Mucosa of gallbladder (tissue), 1 donor: ENCODE measurements at places on chromosomes 4 and X.

DNA sequence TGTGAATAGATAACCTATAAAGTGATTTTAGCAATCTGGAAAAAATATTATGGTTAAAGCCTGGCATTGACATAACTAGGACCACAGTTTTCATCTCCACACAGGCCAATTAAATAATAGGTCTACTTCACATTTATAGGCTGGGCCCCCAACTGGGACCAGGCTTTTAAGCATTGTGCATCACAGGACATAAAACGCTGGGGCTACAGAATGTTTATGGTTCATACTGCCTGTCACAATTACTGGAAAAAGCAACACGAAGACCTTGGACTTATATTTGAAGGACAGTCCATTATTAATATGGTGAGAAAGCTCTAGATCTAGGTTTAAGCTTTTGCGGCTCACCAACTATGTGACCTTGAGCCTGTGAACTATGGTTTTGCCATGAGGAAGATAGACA lies 94.2 kb downstream of the MFAP3L start:
- DNase-seq, result no peak

- no peak for DNase-seq
Measured at GRCh38 chr4:52110171-52110570, 59.1 kb downstream of the SPATA18 start.

DNA sequence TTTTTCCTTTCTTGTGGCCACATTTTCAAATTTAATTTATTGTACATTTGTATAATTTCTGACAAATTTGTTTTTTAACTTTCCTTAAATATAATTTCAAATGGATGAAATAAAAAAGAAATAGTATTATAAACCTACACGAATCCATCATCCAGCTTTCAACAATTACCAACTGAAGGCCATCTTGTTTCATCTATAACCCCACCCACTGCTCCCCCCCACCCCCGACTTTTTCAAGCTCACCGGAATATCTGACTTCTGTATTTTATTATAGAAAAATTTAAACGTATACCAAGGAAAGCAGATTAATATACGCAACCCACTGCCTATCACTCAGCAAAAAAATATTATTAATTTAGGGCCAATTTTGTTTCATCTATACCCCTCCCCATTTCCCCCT lies 1.1 kb downstream of the MORF4L2 start:
- no peak for DNase-seq

DNA sequence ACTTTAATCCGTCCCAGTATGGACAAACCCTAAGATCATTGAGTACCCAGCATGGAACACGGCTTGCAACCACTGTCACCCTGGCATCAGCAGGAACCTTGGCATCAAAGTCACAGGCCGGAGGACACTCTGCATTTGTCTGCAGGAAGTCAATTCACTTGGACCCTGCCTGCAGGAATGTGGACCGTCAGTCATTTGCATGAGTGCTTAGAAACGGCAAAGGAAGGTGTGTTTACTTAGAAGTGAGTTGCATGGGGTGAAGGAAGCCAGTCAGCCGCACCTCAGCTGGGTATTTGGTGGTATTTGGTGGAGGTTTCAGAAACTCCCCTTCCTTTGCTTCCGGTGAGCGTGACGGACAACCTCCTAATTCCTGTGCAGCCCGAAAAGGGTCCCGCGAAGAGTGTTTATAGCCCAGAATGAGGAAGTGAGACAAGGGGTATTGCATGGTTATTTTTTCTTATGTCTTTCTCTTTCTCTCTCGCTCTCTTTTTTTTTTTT lies 15.5 kb downstream of the P2RY8 start:
- no peak for DNase-seq

GRCh38 chr4:76210452-76210851 lies 3.2 kb downstream of the SCARB2 start:
- no peak for DNase-seq
